ENCODE measurements at places on chromosomes 6 and 20.

- DNase-seq, result no peak
Measured at GRCh38 chr6:102298051-102298450, 904.5 kb downstream of the GRIK2 start.

GRCh38 chr6:66788579-66788978 lies 1081.6 kb upstream of the EYS start:
- DNase-seq, result no peak

DNA sequence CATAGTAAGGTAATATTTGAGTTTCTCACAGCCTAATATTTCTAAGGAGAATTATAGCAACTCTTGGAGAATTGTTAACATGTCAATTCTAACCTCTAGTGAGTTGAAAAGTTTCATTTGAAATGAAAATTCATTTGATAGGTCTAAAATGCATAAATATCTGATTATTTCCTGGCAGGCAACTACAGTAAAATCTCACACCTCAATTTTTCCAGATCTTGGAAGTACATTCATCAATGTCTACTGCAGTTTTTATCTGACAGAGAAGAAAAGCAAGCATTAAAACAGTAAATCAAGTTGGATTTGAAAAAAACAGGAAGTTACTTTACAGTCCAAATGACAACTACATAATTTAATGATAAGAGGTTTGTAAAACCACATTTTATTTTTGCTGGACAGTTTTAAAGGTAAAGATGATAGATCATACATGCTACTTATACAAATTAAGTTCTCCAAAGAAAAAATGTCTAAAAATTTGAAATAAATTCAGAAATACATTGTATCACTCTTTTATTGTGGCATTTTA lies 631.3 kb downstream of the EYS start:
- DNase-seq, result no peak

GRCh38 chr20:36126836-36127527 lies 27.6 kb upstream of the EPB41L1 start:
- DNase-seq, result no peak

DNA sequence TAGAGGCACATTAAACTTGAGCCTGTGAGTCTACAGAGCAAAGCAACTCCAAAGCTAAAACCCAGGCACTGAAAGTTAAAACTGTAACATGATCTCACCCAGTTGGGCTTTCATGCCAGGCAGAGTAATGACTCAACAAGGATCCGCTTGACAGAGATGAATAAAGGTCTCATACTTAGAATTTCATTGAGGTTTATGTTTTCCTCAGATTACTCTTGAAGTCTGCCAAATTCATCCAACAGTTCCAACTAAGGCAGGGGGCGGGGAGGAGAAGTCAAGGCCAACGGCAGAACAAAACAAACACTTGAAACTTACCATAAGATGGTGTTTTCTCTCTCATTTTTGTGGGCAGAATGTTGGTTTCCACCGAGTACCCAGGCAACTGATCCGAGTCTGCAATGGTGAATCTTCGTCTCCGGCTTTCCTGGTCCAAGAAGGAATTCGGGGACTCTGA lies 54.0 kb upstream of the IPCEF1 start:
- DNase-seq, result peak; percentile 98

- DNase-seq, result no peak
Measured at GRCh38 chr20:18271160-18271559, 17.2 kb upstream of the ZNF133 start.

DNA sequence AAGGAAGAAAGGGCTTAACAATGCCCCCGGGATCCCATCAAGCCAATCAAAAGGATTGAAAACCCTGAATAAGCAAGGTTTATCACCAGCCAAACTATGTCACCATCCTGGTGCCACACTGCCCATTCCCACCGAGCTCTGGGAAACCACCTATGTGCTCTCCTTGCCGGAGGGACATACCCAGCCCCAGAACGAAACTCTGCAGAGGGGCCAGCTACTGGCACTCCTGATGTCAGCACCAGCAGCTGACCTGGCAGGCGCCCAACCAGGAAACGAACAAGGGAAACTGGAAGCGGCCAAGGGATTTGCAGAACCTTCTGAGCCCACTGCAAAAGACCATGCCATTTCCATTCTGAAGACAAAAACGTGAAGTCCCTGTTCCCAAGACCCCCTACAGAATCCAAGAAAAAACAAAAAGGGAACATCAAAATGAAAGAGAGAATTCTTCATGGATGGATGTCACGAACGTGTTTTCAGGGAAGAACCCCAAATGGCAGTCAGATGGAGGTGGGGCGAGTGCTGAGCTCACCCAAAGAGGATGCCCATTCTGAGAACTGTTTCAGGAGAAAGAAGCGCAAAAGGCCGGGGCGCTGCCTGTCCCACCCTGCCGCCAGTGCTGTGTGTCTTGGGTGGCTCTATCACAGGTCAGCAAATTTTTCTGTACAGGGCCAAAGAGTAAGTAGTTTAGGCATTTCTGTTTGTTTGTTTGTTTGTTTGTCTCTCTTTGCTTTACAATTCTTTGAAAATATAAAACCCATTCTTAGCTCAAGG lies 305.2 kb downstream of the ESR1 start:
- DNase-seq, result no peak

DNA sequence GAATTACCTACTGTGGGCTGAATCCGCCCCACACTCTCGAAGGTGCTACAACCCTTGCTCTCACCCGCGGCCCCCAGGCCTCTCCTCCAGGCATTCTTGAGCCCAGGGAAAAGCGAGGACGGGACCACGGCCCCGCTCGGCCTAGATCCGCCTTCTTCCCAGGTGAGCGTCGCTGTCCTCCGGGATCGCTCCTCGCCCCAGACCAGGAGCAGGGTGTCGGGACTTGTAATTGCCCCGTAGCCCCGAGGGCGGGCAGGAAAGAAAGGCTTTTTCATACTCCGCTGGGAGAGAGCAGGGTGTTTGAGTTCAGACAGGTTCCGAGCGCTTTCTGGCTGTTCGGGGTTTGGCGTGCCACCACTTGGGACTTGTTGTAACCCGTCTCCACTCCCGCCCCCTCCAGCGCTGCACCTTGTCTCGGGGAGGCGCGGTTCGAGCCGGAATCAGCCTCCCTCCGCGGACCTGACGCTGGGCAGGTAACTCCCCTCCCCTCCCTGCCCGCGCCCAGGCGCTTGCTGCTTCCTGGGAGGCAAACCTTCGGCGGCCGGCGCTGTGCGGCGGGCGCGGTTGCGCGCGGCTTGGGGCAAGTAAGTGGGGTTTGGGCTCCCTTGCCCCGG lies at the start of gene FAM83B:
Gene FAM83B, plus strand, starts transcription at position 529 of the 614 bp plus-strand sequence. CDS start 23,476 bp downstream, outside the sequence.
- no peak for DNase-seq

DNA sequence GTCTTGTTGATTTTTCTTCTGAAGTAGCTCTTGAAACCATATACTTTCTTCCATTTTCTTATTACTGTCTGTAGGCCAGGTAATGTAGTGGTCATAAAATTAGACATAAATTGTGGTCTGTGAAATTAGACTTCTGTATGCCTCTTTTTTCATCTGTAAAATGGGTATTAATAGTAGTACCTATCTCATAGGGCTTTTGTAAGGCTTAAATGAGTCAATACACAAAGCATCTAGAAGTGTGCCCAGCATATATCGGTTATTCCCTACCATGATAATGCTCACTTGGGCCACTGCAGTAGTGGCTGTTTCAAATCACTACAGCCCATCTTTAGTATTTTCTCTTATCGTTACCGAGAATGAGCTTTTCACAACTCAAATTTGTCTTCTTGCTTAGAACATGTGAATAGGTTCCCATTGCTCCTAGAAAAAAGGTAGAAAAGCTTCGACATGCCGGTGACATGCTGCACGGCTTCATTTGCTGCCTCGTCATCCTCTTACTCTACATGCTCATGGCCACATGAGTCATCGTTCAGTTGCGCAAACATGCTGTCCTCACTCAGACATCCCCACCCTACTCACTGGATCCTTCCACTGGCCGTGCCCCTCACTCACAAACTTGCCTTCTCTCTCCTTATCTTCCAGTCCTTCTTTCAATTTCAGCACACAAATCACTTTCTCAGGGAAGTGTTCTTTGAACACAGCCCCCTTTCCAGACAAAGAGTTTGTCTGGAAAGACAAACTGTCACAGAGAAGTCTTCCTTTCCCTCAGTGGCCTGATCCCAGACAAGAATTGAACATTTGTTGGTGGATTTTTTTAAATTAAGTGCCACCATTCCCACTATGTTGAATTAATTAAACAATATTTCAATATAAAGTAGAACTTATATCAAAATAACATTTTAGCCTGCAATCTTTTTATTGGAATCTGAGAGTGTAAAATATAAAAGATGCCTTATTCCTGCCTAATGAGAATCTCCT lies 32.2 kb upstream of the ERVFRD-1 start:
- DNase-seq, result no peak

- no peak for DNase-seq
Measured at GRCh38 chr6:15663130-15663871, 473 bp upstream of the DTNBP1 start.

DNA sequence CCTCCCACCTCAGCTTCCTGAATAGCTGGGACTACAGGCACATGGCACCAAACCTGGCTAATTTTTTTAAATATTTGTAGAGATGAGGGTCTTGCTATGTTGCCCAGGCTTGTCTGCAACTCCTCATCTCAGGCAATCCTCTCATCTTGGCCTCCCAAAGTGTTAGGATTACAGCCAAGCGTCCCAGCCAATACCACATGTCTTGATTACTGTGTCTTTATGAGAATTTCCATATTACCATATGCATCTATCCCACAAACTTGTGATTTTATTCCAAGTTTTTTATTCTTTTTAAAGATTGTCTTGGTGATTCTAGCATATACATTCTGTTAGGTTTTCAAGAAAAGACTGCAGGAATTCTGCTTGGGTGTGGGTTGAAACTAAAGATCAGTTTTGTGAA lies 82.7 kb downstream of the LPA start:
- DNase-seq, result no peak

- DNase-seq, result no peak
Measured at GRCh38 chr6:69527921-69528476, 268.8 kb downstream of the LMBRD1 start.

DNA sequence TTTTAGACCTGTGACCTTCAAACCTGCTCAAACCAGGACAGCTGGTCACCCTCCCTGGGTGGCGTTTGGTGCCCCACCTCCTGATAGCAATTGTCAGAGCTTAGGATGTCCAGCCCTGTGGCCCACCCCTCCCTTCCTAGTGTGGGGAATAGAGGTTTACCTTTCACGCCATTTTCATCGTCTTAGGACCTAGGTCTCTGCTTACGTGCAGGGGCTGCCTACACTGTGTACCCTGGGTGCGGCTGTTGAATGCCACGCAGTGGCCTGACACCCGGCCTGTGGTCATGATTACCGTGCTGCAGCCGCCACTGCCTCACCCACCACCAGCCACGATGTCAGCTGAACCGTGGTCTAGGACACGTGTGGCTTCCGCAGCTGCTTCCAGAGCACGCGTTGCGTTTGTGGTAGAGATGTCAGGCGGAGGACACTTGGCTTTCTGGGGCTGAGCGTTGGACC lies 157.3 kb downstream of the DTNBP1 start:
- DNase-seq, result no peak

- DNase-seq, result no peak
Measured at GRCh38 chr20:38084425-38084951, 50.9 kb downstream of the RPRD1B start.

DNA sequence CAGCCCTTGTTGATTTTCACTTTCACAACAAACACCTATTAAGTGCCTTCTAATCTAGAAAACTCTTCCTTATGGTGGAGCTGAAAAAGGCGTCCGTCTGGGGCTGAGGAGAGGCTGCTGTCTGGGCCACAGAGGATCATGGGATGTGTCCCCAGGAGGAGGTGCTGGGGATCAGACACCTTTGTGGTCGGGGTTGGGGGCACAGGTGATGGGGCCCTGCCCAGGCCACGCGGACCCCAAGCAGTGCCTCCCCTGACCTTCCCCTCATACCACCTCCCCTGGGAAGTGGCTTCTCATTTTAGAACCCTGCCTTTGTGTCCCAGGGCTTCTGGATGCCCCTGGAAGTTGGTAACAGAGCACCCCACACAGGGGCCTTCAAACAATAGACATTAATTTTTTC lies 41.1 kb downstream of the SUN5 start:
- no peak for DNase-seq

GRCh38 chr20:61989741-61990140 lies 75.9 kb downstream of the TAF4 start:
- DNase-seq, result no peak

DNA sequence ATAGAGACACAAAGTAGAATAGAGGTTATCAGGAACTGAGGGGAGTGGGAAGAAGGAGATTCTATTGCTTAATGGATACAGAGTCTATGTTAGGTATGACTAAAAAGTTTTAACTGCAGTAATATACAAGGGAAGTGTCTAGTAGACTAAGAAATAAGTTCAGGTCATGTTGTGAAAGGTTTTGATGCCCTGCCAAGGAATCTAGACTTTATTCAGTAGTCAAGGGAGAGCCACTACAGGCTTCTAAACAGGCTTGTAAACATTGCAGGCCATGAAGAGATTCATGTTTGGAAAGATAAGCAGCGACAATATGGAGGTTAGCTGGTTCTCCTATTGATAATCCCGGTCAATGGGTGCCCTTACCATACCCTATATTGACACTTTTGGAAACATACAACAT lies 352.8 kb upstream of the SOX4 start:
- no peak for DNase-seq

- DNase-seq, result no peak
Measured at GRCh38 chr6:42889815-42890214, 10.4 kb downstream of the RPL7L1 start.

DNA sequence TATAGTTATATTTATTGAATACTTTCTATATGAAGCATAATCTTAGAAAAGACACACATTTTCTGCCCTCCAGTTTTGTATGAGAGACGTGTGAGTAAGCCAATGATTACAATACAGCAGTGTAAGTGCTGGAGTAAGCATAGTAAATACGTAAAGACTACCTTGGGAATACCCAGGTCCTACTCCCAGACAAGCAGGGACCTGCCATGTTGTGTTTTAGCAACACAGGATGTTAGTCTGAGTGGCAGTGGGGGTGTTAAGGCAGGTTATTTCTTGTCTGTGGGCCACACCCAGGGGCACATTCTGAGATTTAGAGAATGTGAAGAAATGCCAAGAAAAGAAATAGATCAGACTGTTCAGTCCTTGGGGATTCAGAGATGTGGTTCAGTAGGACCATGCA lies 34.3 kb upstream of the RNF144B start:
- no peak for DNase-seq

GRCh38 chr6:8645212-8645611 lies 209.9 kb upstream of the SLC35B3 start:
- DNase-seq, result no peak

DNA sequence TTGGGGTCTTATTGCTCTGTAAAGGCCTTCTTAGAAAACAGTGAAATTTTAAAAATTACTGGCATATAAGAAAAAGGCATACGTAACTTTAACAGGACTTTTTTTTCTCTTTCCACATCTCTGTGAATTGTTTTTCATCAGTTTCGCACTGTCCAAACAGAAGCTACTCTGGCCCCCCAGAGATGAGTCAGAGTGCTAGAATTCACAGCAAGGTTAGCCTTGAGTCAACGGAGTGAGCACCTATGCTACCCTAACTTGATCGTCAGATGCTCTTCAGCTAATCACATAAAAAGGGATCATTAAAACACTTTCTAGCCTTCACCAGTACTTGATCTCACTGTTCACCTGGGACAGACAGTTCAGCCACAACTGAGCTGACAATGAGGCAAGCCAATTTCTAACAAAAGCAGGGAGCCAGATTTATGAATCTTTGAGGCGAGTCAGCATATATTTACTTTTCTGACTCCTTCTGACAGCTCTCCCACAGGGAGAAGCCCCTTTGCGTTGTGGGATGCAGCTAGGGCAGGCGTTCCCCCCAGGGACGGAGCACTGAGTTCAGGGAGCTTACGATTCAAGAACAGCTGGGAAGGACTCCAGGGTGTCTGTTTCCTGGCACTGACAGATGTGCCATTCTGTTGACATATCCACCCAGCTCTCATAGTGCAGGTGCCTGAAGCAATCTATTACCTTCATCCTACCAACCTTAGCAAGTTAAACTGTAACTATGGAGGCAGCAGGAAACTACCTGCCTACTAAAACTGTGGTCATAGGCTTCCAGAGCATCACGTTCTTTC lies 46.4 kb upstream of the SPDEF start:
- DNase-seq, result peak; percentile 12

- no peak for DNase-seq
Measured at GRCh38 chr6:163655217-163656121, 241.0 kb downstream of the QKI start.

Measured in epithelial cell of proximal tubule (primary cell).